ENCODE measurements at places on chromosomes 16 and 17. TPM values are rescaled to one million over a fixed set of nuclear protein-coding genes. Genes with fewer than 3 reads are reported as not detected.

Gene CDC6
- 12.4 TPM for total RNA-seq

Gene TERB1
- not detected for total RNA-seq

Gene TEKT1
- not detected for total RNA-seq

Gene TBC1D3
- total RNA-seq: not detected

Gene GRB7
- not detected for total RNA-seq

Gene KDM8
- 2.5 TPM for total RNA-seq

Gene TMEM235
- total RNA-seq: not detected

Gene CCL15
- total RNA-seq: not detected

Gene CCDC43
- 25.7 TPM for total RNA-seq

Gene OTOA
- total RNA-seq: not detected

Gene HOXB1
- total RNA-seq: not detected

Gene SNAI3
- total RNA-seq: not detected

Gene KLHL10
- total RNA-seq: 2.3 TPM

Gene KRTAP4-5
- not detected for total RNA-seq

Gene ABCA9
- 0.51 TPM for total RNA-seq

Gene CAPNS2
- not detected for total RNA-seq

Gene MCRIP2
- 30.4 TPM for total RNA-seq

Gene SYCE1L
- not detected for total RNA-seq

Gene CDRT15
- not detected for total RNA-seq

Gene TEKT5
- not detected for total RNA-seq

Gene ZNF200
- total RNA-seq: 10.3 TPM

Gene CHCT1
- total RNA-seq: not detected

Gene TBC1D3H
- not detected for total RNA-seq

Gene HOXB4
- 2.2 TPM for total RNA-seq

Gene IRX6
- not detected for total RNA-seq

Gene CRYBA1
- not detected for total RNA-seq

Gene PRSS33
- total RNA-seq: not detected

Gene ZMYND15
- total RNA-seq: 0.32 TPM

Gene SOX15
- 3.9 TPM for total RNA-seq

Gene ABCA6
- 6.4 TPM for total RNA-seq

Gene LDHD
- total RNA-seq: 0.38 TPM

Gene IGF2BP1
- 4.3 TPM for total RNA-seq
